ENCODE measurements at places on chromosomes 5 and 9.

- no peak for DNase-seq
Measured at GRCh38 chr5:166980666-166981065, 1310.8 kb upstream of the WWC1 start.

- DNase-seq = no peak
Measured at GRCh38 chr5:74766418-74766848, 484 bp downstream of the GFM2 start.

DNA sequence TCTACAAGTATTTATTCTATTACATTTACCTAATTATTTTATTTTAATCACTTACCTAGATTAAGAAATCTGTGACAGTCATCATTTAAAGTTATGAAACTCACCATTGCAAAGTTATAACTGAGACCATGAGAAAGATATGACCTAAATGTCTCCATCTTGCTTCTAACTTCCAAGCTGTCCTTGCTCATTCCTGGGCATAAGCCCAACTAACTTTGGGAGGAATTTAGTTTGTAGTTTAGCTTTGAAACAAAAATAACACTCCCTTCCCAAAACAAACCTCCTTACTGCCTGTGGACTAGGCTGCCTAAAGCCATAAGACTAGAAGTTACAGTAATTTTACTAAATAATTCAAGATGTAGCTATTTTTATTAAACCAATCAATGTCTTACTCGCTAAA is 195.6 kb upstream of the RAI14 start:
- DNase-seq = no peak

- no peak for DNase-seq
Measured at GRCh38 chr5:40240671-40241070, 439.0 kb upstream of the PTGER4 start.

GRCh38 chr5:12284604-12285003 is 380.4 kb upstream of the CTNND2 start:
- no peak for DNase-seq

DNA sequence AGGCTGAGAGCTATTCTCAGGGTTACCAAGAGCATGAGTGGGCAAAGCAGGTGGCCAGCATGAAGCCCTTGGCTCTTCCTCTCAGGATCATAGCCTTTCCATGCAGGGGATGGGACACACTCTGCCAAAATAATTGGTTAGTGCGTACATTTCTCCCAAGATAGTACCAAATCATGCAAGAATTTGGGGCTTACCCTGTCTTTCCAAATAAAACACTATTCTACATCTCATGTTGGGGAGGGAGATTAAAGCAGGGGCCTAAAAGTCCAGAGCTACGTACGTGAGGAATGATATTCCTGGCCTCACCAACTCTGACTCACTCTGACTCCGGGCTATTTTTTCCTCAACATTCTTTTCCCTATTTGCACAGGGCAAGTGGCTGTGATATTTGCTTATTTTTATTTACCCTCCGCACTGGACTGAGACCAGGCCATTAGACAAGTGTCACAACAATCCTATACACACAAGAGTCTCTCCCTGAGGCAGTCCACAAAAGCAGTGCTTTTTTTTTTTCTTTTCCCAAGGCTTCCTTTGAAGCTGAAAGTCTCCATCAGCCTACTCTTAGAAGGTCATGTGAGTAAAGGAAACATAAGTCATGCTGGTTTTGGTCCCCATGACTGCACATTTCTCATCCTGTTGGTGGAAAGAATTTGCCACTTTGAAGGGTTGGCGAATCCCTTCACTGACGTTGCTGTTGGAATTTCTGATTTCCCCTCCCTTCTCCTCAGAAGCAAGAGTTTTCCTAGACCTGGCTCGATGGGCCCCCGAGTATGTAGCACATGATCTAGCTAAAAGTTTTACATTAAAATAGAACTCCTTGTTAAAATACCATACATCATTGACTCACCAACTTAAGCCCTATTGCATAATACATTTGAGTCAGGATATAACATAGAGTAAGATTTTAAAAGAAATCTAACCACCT is 40.0 kb downstream of the TMEM252 start:
- DNase-seq = no peak

GRCh38 chr9:98533132-98533531 is 175.6 kb downstream of the GABBR2 start:
- DNase-seq = no peak

DNA sequence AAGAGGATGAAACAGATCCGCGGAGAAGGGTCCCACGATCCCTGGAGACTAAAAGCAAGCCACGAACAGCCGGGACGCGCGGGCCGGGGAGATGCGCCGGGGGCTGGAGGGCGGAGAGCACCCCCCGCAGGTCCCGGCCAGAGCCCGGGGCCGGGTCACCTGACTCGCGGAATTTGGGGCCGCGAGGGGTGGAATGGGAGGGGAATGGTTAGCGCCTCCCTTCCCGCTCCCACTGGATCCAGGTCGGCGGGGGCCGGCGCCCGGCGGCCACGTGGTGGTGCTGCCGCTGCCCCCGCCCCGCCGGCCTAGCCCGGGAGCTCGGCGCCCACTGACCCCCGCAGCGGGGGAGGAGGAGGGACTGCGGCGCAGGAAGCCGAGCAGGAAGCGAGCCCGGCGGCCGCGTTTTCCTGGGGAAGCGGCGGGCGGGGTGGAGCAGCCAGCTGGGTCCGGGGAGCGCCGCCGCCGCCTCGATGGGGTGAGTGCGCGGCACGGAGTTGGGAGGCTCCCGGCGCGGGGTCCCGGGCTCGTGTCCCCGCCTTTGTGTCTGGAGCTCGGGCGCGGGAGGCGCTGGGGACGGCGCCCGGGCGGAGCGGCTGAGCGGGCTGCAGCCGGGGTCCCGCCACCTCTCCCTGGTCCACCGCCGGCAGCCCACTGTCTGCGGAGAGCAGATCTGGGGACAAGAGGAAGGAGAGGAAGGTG is at the start of gene RAI14:
Gene RAI14 (plus strand): TSS at position 328 of the 699 bp plus-strand sequence. CDS start 30,592 bp downstream, outside the sequence.
- no peak for DNase-seq

DNA sequence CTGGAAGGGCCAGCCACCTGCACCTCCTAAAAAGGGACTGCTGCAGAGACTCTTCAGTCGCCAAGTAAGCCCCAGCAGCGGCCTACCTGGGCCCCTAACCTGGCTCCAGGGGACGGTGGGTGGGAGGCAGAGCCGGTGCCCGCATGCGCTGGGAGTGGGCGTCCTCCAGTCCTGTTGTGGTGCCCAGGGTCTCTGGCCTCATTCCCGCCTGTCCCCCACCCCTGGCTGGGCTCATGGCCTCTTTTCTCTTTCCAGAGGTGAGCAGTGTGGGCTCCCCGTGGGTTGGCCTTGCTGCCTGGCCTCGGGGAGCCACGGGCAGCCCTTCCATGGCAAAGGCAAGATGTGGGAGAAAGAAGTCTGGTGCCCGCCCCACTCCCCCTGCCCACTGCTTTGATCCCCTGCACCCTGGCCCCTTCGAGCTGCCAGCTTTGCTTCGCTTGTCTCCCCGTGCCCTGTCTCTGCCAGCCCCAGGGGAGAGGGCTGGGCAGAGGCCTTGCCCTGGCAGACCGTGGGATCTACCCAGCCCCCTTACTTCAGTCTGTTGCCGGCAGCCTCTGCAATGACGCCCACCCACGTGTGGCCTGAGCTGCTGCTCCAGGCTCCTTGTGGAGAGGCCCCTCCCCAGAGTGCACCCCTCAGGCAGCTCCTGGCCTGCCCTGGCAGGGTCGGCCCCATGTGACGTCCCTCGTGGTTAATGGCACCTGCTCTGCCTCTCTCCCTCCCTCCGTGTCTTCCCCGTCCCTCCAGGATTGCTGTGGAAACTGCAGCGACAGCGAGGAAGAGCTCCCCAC is 5.4 kb upstream of the PRR7 start:
- no peak for DNase-seq

DNA sequence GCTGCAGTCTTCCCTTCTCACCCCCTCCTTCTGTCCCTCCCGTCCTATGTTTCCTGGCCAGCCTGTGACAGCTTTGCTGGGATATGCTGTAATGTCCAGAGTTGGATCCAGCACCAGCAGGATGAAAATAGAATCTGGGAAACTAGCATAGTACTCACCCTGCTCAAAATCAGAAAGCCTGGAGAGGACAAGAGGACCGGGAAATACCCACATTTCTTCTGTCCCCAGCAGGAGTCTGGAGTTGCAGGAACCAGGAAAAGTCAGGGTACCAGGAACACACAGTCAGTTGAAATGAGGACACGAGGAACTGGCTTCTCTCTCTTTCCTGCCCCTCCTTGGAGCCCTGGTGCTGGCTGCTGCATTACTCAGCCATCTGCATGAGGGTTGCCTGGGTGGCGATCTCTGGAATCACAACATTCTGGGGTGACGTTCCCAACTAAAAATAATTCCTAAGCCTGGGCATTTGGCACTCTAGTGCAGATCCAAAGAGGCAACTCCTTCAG is 59.6 kb upstream of the NFIL3 start:
- no peak for DNase-seq

DNA sequence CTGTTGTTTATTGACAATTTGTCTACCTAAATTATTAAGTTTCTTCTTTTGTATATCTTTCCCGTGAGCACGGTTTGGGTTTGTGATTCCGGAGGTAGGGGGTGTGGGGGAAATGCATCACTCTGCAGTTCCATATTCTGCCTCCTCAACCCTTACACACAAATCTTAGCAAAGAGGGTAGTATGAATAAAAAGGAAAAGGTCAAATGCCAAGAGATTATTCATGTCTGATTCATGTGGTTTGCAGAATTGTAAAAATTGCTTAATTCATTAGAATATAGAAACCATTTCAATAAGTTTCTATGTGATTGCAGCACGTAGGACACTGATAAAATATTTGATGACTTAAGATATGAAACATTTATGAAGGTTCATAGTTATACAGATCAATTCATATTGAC is 601.9 kb downstream of the SEMA5A start:
- no peak for DNase-seq

- no peak for DNase-seq
Measured at GRCh38 chr5:135265497-135266302, 133.3 kb downstream of the MACROH2A1 start.

- DNase-seq = no peak
Measured at GRCh38 chr5:135596788-135597187, 18.0 kb upstream of the CXCL14 start.

GRCh38 chr5:74529101-74529500 is 111.4 kb downstream of the ENC1 start:
- DNase-seq = no peak

DNA sequence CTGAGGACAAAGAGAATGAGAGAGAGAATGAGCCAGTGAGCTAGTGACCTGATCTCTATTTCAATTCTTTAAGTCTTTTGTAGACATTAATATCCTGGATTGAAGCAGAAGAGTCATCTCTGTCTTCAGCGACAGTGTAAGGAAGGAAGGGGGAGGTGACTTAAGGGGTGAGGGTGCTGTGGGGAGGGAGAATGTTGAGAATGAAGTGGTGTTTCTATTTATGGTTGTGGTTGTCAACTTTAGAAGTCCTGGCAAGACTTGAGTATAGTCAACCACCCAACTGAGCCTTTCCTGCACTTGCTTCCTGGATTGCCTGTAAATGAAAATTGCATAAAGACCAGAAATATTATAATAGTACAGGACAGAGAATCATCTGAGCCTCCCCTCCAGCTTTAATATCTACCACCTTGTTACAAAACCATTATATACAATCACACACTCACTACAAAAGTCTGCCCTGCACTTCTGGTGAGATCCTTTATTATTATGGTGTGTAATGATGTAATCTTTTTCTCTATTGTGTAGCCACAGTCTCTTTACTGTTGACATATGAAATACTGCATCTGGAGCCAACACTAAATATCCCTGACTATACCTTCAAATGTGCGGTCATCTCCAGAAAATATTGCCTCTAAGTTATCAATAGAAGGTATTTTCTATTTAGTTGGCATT is 91.7 kb downstream of the NTRK2 start:
- no peak for DNase-seq

- no peak for DNase-seq
Measured at GRCh38 chr5:113293975-113294310, 140.8 kb downstream of the TSSK1B start.

DNA sequence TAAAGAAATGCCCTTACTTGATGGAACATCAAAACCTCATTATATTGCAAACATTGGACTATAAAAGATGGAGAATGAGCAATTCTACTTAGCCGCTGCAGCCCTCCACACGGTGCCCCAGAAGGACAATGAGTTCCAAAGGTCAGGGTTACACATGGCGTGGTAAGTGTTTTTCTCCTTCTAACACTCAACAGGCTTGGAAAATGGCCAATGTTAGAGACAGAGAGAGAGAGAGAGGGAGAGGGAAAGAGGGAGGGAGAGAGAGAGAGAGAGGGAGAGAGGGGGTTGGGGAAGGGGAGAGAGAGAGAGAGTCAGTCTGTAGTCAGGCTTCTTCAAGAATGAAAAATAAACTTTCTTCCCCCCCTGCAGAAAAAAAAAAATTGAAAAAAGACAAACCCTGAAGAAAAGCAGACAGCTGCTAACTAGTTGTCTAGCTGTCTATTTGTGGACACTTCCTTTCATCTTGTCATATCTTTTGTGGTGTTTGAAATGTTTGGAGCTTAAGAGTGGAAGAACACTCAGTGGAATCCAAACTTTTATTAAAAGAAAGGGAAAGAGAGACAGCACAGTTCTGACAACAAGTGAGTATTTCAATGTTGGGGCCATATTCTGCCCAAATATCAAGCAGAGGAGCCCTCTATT is 324.8 kb downstream of the TMEM38B start:
- no peak for DNase-seq

GRCh38 chr5:171189442-171189841 is 119.6 kb upstream of the TLX3 start:
- DNase-seq = no peak

GRCh38 chr9:104386425-104387069 is 117.5 kb upstream of the OR13F1 start:
- DNase-seq = peak; percentile 16

GRCh38 chr9:130088051-130088450 is 34.3 kb downstream of the GPR107 start:
- DNase-seq = no peak

- no peak for DNase-seq
Measured at GRCh38 chr5:169336242-169336641, 35.3 kb upstream of the SLIT3 start.

DNA sequence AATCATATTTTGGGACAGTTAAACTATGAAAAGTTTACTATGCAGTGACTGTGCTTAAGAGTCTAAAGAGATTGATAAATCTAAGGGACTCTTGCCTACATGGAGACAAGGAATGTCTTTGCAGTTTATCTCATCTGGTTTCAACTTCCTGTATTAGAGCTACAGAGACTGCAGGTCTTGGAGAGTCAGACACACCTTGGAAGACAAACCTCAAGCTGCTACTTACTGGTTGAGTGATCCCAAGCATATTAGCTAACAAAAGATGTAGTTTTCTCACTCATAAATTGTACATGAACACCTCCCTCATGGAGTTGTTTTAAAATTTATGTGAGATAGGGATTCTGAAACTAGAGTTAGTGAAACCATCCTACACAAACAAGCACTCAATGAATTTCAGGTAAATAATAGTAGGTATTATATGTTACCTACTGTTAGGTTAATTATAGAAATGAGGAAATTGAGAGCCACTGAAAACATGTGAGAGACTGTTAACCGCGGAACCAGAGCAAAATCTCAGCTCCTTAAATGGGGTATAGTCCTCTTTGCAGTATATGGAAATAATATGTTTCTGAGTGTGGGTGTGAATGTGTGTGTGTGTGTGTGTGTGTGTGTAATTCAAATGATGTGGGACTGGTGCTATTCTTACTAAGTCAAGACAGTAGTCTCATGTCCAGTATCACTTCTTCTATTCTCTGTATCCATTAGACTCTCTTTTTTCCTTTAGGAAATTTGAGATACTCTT is 752.1 kb downstream of the DTWD2 start:
- DNase-seq = no peak

Measured in AG04449 (cell line).